ENCODE measurements at places on chromosomes 1 and 21.

DNA sequence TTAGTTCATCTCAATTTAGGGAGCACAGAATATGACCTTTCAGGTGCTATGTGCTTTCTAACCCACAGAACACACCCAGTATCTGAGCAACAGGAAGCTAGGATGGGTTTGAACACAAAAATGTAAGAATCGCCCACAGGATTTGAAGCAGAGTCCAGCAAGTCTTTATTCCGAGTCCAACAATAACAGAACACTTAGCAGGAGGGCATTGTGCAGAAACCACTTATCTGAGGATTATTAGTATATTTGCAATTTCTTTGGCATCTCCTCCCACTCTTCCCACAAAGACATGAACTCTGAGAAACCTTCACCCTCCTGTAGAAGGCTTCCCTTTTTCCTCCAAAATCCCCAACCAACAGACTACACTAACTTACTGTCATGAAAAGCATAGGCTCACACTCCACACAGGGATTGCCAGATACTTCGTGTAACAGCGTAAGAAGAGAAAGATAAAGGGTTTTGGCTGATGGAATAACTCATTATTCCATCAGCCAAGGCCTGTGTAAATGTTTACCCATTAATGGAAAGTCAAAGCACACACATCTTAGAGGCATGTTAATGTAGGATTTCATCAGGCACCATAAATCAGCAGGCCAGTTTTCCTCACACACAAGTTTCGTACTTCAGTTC lies 16.1 kb downstream of the SIPA1L2 start:
- H3K27ac ChIP-seq, result no peak overlapping the region
- no peak overlapping the region for H3K4me3 ChIP-seq
- H3K36me3 ChIP-seq, result no peaks in the 10 kb centered on the region
- DNase-seq, result no peak
- no peaks in the 10 kb centered on the region for H3K4me1 ChIP-seq
- H3K27me3 ChIP-seq, result no peaks in the 10 kb centered on the region

DNA sequence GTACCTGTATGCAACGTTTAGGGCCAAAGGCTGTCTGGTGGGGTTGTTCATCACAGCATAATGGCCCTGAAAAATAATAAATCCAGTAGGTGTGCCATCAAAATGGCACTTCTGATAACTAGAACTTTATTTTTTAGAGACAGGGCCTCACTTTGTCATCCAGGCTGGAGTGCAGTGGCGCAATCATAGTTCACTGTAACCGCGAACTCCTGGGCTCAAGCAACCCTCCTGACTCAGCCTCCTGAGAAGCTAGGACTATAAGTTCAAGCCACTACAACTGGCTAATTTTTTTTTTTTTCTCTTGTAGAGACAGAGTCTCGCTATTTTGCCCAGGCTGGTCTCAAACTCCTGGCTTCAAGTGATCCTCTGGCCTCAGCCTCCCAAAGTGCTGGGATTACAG lies 4.7 kb downstream of the SNAPIN start:
- H3K4me1 ChIP-seq, result no peaks in the 10 kb centered on the region
- no peaks in the 10 kb centered on the region for H3K27me3 ChIP-seq
- peaks cover 3% of the 10 kb centered on the region for H3K36me3 ChIP-seq
- H3K27ac ChIP-seq, result no peak overlapping the region
- H3K4me3 ChIP-seq, result no peak overlapping the region
- DNase-seq, result no peak

GRCh38 chr1:92840600-92840999 lies 8.8 kb downstream of the RPL5 start:
- no peaks in the 10 kb centered on the region for H3K27me3 ChIP-seq
- no peak overlapping the region for H3K27ac ChIP-seq
- no peak for DNase-seq
- no peaks in the 10 kb centered on the region for H3K4me1 ChIP-seq
- peaks cover 89% of the 10 kb centered on the region for H3K36me3 ChIP-seq

DNA sequence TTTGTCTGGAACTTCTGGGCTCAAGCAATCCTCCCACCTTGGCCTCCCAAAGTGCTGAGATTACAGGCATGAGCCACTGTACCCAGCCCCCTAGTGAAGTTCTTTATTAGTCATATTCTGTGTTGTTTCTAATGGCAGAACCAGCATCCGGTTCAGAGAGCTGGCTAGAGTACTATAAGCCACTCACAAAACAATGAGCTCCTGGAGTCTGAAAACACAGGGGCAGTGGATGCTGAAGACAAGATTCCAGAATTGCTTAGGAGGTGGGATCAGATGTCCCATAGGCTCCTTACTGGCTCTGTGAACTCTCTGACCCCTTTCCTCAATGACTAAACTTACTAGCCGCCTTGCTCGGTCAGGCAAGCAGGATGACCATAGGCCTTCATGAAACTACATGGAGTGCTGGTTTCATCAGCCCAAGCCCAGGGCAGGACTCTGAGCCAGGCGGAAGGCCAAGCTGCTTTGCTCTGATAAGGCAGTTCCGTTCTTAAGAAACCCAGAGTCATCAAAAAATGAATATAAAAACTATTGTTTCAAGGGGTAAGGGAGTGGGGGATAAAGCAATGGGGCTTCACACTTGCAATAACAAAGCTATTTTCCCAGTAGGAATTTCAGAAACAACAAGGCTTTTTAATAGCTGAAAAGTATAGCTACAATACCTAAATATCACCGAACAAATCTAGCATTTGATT lies 8.1 kb downstream of the MTHFR start:
- no peak for DNase-seq
- H3K27ac ChIP-seq, result no peak overlapping the region
- peaks cover 72% of the 10 kb centered on the region for H3K36me3 ChIP-seq
- H3K4me1 ChIP-seq, result no peaks in the 10 kb centered on the region
- H3K27me3 ChIP-seq, result no peaks in the 10 kb centered on the region

DNA sequence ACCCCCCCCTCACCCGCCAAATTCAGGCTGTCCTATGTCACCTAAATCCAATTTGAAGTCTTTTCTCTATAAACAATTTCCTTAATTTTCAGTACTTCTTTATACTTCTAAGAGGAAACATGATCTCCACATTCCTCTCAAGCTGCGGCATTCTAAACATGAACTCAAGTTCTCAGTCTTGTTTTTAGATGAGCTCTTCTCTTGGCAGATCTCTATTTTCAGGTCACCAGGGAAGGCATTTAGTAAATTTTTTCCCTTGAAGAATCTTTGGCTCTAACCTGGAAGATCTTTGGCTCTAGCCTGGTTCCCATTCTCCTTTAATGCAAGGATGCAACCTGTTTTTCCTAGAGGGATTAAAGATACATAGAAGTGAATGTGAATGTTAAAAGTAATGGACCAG lies 193.4 kb downstream of the ATG4C start:
- no peaks in the 10 kb centered on the region for H3K36me3 ChIP-seq
- no peak for DNase-seq
- no peaks in the 10 kb centered on the region for H3K27me3 ChIP-seq
- H3K4me1 ChIP-seq, result no peaks in the 10 kb centered on the region

Measured in Peyer's patch (tissue), 4 donors.